Activated CD8-positive, alpha-beta memory T cell treated with anti-CD3 and anti-CD28 coated beads for 1 hour (primary cell): ENCODE measurements at places on chromosomes 16 and 17.

DNA sequence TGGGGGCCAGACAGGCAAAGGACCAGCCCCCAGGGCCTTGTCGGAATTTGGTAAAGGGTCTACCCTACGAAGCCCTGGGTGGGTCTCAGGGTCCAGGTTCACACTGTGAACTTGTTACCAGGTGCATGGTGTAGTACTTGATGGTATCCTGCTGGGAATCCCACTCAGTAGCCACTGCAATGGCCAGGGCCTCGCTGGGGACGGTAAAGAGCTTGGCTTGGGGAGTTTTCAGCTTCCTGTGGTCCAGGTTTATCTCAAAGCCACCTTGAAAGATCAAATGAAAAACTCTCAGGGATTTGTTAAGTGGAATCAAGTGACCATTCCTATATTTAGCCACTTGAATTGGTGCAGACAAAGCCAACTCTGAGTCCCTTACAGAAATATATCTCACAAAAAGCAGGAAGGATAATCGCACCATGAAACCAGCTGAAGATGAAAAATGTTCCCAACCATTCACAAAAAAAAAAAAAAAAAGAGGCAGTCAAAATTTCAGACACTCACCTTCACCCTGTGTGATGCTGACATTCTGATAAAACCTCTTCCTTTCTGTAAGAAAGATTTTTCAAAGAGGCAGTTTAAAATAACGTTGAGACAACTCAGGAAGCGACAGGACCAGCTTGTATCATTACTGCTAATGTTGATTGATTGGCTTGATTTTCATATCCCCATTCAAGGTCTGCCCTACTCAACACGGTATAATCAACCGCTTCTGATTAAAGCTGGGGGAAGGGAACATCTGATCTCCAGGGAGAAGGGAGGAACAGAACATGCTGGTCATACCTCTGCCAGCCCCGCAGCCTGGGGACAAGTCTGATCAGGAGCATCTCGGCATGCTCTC is 10.6 kb downstream of the ATPAF2 start:
- DNase-seq, result no peak

DNA sequence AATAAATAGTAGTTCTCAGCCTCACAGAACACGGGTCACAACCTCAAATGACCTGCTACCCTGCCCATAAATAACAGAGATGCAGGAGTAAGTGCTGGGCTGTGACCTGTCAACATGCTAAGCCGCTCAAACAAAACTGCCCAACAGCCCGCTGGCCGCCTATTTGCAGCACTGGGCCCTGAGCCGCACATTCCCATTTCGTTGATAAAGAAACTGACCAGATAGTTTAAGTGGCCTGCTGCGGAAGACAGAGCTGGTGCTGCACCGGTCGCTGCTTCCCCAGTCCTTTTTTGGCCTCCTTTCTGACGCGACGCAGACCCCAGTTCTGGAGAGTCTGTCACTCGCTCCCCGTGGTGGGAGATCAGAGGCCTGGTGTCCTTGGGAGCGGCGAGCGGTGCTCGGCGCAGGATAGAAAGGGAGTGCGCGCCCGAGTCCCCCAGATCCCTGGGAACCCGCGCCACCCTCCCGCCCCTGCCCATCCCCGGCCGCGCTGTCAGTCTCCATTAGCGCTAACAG is 349 bp upstream of the SLC6A2 start:
- no peak for DNase-seq

DNA sequence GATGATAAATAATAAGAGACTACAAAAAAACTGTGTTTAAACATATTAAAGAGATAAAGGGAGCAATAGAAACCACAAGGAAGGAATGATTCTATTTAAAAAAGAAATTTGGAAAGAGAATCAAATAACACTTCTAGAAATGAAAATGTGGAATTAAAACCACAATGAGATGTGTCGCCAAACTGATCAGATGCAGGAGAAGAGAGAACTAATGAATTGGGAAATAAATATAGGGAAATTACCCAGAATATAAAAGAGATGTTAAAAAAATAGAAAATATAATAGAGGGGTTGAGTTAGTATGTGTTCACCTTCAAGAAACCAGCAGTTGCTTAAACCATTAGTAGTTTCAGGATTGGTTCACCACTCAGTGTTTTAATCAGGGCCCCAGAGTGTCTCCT is 48.7 kb upstream of the ADORA2B start:
- no peak for DNase-seq

GRCh38 chr16:24653725-24654124 is 75.7 kb upstream of the TNRC6A start:
- no peak for DNase-seq
